K562 (cell line): ENCODE measurements at places on chromosomes 2 and 18. TPM values are rescaled to one million over a fixed set of nuclear protein-coding genes. Genes with fewer than 3 reads are reported as not detected.
A peak's percentile ranks its signal among the peaks of the same experiment; 100 is the strongest.

DNA sequence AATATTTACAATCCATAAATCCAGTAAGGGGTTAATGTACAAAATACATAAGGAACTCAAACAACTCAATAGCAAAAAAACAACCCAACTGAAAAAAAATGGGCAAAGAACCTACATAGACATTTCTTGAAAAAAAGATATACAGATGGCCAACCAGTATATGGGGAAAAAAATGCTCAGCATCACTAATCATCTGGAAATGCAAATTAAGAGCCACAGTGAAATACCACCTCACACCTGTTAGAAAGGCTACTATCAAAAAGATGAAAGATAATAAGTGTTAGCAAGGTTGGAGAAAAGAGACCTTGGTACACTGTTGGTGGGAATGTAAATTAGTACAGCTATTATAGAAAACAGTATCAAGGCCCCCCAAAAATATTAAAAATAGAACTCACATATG lies 14.6 kb downstream of the AP1S3 start:
- no peak overlapping the region for H3K27ac ChIP-seq
- H3K36me3 ChIP-seq, result no peaks in the 10 kb centered on the region
- H3K4me3 ChIP-seq, result no peak overlapping the region
- no peaks in the 10 kb centered on the region; the same call in 1 of the 2 replicates for H3K4me1 ChIP-seq
- H3K27me3 ChIP-seq, result no peaks in the 10 kb centered on the region
- DNase-seq, result no peak

- no peaks in the 10 kb centered on the region for H3K4me1 ChIP-seq
- H3K36me3 ChIP-seq, result no peaks in the 10 kb centered on the region
- H3K27me3 ChIP-seq, result peaks cover 14% of the 10 kb centered on the region
- H3K4me3 ChIP-seq, result no peak overlapping the region
- no peak overlapping the region for H3K27ac ChIP-seq
Observed at GRCh38 chr2:1509271-1510065, 96.2 kb downstream of the TPO start.

- no peaks in the 10 kb centered on the region for H3K27me3 ChIP-seq
- DNase-seq, result no peak
- peaks cover 5% of the 10 kb centered on the region; the same call in 2 of the 3 replicates for H3K36me3 ChIP-seq
- H3K4me3 ChIP-seq, result no peak overlapping the region
- no peak overlapping the region for H3K27ac ChIP-seq
Observed at GRCh38 chr2:11757101-11757500, 10.7 kb downstream of the LPIN1 start.

DNA sequence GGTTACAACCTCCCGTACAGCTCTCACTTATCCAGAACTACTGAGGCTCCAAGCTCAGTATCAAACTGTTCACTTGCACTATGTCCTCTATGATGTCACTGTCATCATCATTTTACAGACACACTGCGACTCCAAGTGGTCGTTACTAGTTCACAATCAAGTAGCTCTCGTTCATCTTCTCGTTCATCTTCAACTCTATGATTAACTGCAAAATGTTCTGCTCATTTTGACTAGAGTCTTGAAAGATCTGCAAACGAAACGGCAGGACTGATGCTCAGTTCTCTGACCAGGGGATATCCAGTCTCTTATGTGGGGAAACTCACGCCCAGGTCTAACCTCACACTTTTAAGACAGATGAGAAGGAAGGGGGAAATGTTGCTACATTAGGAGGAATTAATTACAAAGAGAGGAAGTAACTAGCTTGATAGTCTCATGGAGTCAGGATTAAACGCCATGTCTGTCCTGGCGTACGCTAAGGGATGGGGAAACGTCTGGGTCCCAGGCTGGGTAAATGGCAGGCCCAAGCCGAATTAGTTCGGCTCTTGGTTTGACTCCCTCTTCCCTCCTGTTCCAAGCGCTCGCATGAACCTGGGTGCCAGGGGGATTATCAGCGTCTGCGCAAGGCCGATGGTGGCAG lies 794 bp upstream of the CHCHD5 start:
- peak overlapping the region; percentile 65 for H3K4me3 ChIP-seq
- peaks cover 19% of the 10 kb centered on the region for H3K4me1 ChIP-seq
- peaks cover 21% of the 10 kb centered on the region; the same call in 2 of the 3 replicates for H3K36me3 ChIP-seq
- DNase-seq, result peak; percentile 38
- peak overlapping the region; percentile 96 for H3K27ac ChIP-seq

STAT1 gene
- 20.8 and 24.4 TPM in 2 replicates for polyA plus RNA-seq

CBLN2 gene
- polyA plus RNA-seq, result not detected in 2 replicates
